Muscle of leg (tissue), 16 donors: ENCODE measurements at places on chromosomes 4 and X. TPM values are rescaled to one million over a fixed set of nuclear protein-coding genes. Genes with fewer than 3 reads are reported as not detected.

DNA sequence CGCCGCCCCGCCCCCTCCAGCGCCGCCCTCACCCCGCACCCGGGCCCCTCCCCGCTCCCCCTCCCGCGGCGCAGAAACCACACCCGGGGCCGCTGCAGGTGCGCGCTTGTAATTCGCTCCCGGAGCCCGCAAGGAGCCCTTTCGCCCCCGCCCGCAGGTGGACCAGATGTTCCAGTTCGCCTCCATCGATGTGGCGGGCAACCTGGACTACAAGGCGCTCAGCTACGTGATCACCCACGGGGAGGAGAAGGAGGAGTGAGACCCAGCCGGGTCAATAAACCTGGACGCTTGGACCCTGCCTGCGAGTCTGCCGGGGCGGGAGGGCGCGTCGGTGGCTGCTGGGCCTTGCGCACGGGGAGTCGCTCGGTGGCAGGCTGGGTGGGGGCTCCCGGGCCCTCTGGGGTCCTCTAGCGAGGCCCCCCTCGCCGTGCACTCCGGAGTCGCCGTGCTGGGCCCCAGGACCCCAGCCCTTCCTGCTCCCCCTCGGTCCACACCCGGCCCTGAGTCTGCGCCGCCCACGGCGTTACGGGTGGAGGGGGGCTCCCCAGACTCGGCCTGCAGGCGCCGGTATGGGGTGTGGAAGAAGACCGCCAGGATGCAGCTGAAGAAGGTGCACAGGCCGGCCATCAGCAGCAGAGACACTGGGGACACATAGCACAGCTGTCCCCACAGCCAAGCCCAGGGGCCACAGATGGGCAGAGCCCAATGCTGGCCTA lies 7.1 kb downstream of the SLC49A3 start:
- H3K27me3 ChIP-seq = no peaks in the 10 kb centered on the region
- H3K36me3 ChIP-seq = peaks cover 18% of the 10 kb centered on the region
- DNase-seq = peak; percentile 47
- H3K4me3 ChIP-seq = no peak overlapping the region
- H3K4me1 ChIP-seq = peaks cover 88% of the 10 kb centered on the region

- H3K36me3 ChIP-seq = no peaks in the 10 kb centered on the region
- no peak overlapping the region for H3K27ac ChIP-seq
- H3K4me3 ChIP-seq = no peak overlapping the region
- DNase-seq = no peak
- H3K27me3 ChIP-seq = no peaks in the 10 kb centered on the region
These were observed 60.8 kb downstream of the PCDH18 start for GRCh38 chr4:137471461-137471860.

SLC26A1 gene
- 0.58 TPM for total RNA-seq

- no peak overlapping the region for H3K27ac ChIP-seq
- H3K36me3 ChIP-seq = no peaks in the 10 kb centered on the region
- no peaks in the 10 kb centered on the region for H3K4me1 ChIP-seq
These were observed 77.1 kb downstream of the TBCK start for GRCh38 chr4:106238820-106239420.

DNA sequence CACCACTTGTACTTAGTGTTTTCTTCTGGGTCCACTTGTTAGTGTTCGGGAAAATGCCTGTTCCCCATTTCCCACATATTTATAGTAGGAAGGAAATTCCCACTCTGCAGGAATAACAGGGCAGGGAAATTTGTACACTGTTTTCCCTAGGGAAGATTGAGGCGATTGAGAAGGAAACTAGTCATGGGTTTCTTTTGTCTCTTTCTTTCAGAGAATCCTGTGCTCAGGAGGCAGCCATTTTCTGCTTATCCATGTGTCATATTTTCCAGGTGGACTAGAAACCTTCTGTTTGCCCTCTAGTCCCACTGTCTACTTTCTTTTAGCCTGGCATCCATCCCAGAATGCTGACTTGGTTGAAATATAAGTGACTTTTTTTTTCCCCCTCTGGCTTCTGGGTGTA lies 299.1 kb upstream of the ANKRD50 start:
- H3K4me3 ChIP-seq = no peak overlapping the region
- no peak for DNase-seq
- H3K36me3 ChIP-seq = no peaks in the 10 kb centered on the region
- H3K4me1 ChIP-seq = no peaks in the 10 kb centered on the region
- no peaks in the 10 kb centered on the region for H3K27me3 ChIP-seq

GRCh38 chrX:136662104-136662503 lies 14.1 kb downstream of the CD40LG start:
- peaks cover 6% of the 10 kb centered on the region for H3K36me3 ChIP-seq
- peaks cover 11% of the 10 kb centered on the region for H3K27me3 ChIP-seq
- DNase-seq = no peak
- no peak overlapping the region for H3K4me3 ChIP-seq

GRCh38 chr4:172357006-172357540 lies 543.9 kb downstream of the GALNTL6 start:
- H3K36me3 ChIP-seq = no peaks in the 10 kb centered on the region
- no peaks in the 10 kb centered on the region for H3K27me3 ChIP-seq
- H3K4me3 ChIP-seq = no peak overlapping the region

DNA sequence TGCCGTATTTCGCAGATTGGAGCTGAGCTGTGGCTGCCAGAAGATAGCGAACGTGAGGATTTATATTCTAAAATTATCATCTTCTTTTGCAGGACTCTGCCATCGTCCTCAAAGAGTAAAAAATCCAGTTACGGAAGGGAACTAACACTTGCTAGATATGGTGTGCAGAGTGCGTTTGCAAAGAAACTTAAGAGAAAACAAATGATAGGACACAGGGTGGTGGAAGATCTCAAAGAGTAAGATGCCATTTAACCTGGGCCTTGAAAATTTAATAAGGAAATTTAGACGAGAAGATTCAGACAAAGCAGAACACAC lies 566 bp downstream of the LARP7 start:
- peaks cover 5% of the 10 kb centered on the region for H3K4me1 ChIP-seq
- H3K4me3 ChIP-seq = peak overlapping the region; percentile 80
- H3K36me3 ChIP-seq = peaks cover 2% of the 10 kb centered on the region

- peak overlapping the region; percentile 42 for H3K27ac ChIP-seq
- peak; percentile 83 for DNase-seq
- peaks cover 23% of the 10 kb centered on the region for H3K27me3 ChIP-seq
- H3K4me3 ChIP-seq = no peak overlapping the region
- peaks cover 4% of the 10 kb centered on the region for H3K4me1 ChIP-seq
These were observed 139.4 kb upstream of the SCML1 start for GRCh38 chrX:17597836-17598439.

DRD5 gene
- total RNA-seq = 0.09 TPM

HTN1 gene
- not detected for total RNA-seq

- peak overlapping the region; percentile 69 for H3K4me3 ChIP-seq
- DNase-seq = no peak
- no peaks in the 10 kb centered on the region for H3K4me1 ChIP-seq
- H3K27ac ChIP-seq = peak overlapping the region; percentile 99
These were observed 796 bp upstream of the MED14 start for GRCh38 chrX:40736170-40736505.

KLB gene
- under 0.01 TPM for total RNA-seq

INTS6L gene
- total RNA-seq = 11.3 TPM

GRCh38 chr4:89114100-89114499 lies 2.8 kb downstream of the TIGD2 start:
- H3K4me1 ChIP-seq = peaks cover 13% of the 10 kb centered on the region
- H3K36me3 ChIP-seq = peaks cover 5% of the 10 kb centered on the region
- no peak for DNase-seq
- peaks cover 11% of the 10 kb centered on the region for H3K27me3 ChIP-seq
- no peak overlapping the region for H3K27ac ChIP-seq

DNA sequence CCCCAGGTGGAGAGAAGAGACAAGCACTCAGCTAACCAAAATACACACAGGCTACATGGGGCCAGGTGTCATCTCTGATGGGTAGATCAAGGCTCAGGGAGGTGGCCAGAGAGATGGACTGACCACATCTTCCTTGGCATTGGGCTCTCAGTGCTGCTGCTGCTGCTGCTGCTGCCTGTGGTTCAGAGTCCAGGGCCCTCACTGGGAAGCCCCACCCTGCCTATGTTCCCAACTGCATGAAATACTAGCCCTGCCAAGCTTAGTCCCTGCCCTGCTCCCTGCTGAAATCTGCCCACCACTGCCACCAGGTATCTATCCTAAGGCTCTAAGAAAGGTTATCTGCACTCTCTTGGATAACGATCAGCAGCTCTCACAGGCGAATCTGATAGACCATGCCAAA lies 118.7 kb downstream of the EFHC2 start:
- H3K27me3 ChIP-seq = peaks cover 24% of the 10 kb centered on the region
- no peaks in the 10 kb centered on the region for H3K4me1 ChIP-seq

DNA sequence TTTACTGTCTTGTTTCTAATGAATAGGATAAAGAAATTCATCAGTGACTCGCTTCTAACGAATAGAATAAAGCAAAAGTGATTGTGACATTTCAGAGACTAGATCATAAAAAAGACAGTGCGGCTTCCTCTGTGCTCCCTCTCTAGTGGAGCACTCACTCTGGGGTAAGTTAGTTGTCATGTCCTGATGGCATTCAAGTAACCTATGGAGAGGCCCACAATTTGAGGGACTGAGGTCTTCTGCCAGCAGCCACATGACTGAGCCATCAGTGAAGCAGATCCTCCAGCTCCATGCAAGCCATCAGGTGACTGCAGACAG lies 72.4 kb downstream of the YIPF6 start:
- H3K4me1 ChIP-seq = no peaks in the 10 kb centered on the region
- H3K27me3 ChIP-seq = no peaks in the 10 kb centered on the region
- no peak overlapping the region for H3K4me3 ChIP-seq
- DNase-seq = no peak

DNA sequence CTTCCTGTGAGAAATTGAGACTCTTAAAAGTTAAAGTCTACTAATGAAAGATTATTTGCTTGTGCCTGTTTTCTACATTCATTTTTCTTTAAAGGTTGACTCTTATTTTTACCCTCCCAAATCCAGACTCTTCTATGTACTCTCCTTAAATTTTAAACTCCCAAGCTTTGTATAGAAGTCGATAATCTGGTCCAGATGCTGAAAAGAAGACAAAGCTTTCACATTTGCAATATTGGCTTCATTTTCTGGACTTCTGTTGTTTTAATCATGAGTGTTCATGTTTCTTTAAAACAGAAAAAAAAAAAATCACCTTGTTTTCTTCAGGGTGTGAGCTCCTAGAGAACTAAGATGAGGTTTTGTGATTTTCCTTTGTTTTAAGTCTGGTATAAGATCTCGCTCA lies 53.2 kb upstream of the TBC1D14 start:
- H3K4me1 ChIP-seq = peaks cover 2% of the 10 kb centered on the region
- H3K4me3 ChIP-seq = no peak overlapping the region
- DNase-seq = peak; percentile 80

DNA sequence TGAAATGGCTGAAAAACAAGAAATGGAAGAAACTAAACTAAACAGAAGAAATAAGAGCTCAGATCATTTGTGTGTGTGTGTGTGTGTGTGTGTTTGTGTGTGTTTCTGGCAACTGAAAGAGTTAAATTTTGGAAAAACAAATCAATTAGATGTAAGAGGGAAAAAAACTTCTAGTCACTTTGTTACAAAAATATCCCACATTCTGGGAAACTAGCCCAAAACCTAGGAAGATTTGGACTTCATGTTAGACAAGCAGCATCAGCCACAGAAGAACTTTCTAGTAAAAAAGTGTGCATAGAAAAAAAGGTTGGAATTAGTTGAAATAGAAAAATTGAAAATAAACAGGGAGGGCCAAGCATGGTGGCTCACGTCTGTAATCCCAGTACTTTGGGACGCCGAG lies 111.6 kb upstream of the PRKG2 start:
- H3K4me1 ChIP-seq = no peaks in the 10 kb centered on the region
- DNase-seq = peak; percentile 16
- no peak overlapping the region for H3K4me3 ChIP-seq
- no peaks in the 10 kb centered on the region for H3K27me3 ChIP-seq
- no peak overlapping the region for H3K27ac ChIP-seq
- H3K36me3 ChIP-seq = no peaks in the 10 kb centered on the region

GRCh38 chrX:107773206-107773605 lies 2.4 kb downstream of the TSC22D3 start:
- peaks cover 48% of the 10 kb centered on the region for H3K27me3 ChIP-seq
- H3K4me3 ChIP-seq = no peak overlapping the region
- no peak for DNase-seq
- no peak overlapping the region for H3K27ac ChIP-seq
- peaks cover 4% of the 10 kb centered on the region for H3K4me1 ChIP-seq

DNA sequence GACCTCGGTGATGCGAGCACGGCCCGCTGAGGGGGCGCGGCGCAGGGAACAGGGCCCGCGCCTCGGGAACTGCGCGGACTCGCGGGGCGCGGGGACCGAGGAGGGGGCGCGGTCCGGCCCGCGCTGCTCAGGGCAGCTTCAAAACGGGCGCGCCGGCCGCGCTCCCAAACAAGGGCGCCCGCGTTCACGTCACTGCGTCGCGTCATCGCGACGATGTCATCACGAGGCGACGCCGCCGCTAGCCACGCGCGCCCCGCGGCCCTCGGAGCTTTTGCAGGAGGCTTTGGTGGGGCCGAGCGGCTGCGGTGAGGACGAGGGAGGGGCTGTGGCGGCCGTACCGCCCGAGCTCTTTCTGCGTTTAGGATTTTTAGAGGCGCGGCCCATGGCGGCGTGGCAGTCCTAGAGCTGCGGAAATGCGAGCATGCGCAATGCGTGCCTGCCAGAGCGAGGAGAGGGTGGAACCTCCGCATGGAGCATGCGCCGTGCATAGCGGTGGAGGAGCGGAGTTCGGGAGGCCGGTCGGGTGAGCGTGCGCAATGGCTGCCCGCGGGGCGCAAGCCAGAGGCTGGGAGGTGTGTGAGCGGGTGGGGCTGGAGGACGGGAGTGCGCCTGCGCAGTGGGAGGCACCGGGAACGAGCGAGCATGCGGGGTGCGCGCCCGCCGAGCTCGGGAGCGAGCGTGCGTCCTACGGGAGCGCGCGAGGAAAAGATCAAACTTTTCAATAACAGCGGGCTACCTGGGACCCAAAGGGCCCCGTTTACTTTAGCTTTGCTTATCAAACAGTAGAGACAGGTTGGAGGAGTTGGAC lies at the start of gene PPP2R3B:
PPP2R3B (minus strand) TSS at position 140 of the 808 bp plus-strand sequence. CDS start 216 bp downstream, outside the sequence.
- peak within 1 kb of the TSS; percentile 90 for H3K4me3 ChIP-seq
- peaks cover 6% of the 10 kb centered on the region for H3K4me1 ChIP-seq
- peaks cover 2% of the 10 kb centered on the region for H3K36me3 ChIP-seq
- peak; percentile 99 for DNase-seq
- peak within 1 kb of the TSS; percentile 98 for H3K27ac ChIP-seq
- no peaks in the 10 kb centered on the region for H3K27me3 ChIP-seq

MAGEE2 gene
- total RNA-seq = 0.27 TPM

NR3C2 gene
- total RNA-seq = 10.6 TPM

- DNase-seq = no peak
- no peaks in the 10 kb centered on the region for H3K4me1 ChIP-seq
- H3K27ac ChIP-seq = no peak overlapping the region
These were observed 1642.3 kb downstream of the C4orf33 start for GRCh38 chr4:130738233-130738632.

GRCh38 chrX:105017641-105018040 lies 202.9 kb downstream of the TEX13A start:
- peaks cover 4% of the 10 kb centered on the region for H3K27me3 ChIP-seq
- no peaks in the 10 kb centered on the region for H3K4me1 ChIP-seq
- no peak for DNase-seq
- no peak overlapping the region for H3K4me3 ChIP-seq
- no peak overlapping the region for H3K27ac ChIP-seq

- no peak overlapping the region for H3K4me3 ChIP-seq
- H3K36me3 ChIP-seq = no peaks in the 10 kb centered on the region
- no peaks in the 10 kb centered on the region for H3K4me1 ChIP-seq
- no peak overlapping the region for H3K27ac ChIP-seq
- DNase-seq = no peak
- H3K27me3 ChIP-seq = no peaks in the 10 kb centered on the region
These were observed 1453.4 kb downstream of the STIM2 start for GRCh38 chr4:28313729-28314713.

STK26 gene
- 65.7 TPM for total RNA-seq
